ENCODE measurements at places on chromosomes 6 and 20. TPM values are rescaled to one million over a fixed set of nuclear protein-coding genes. Genes with fewer than 3 reads are reported as not detected.

The ASCC3 gene
- polyA plus RNA-seq = 13.6 TPM

The ZSCAN23 gene
- polyA plus RNA-seq = 6.8 TPM

The HDAC2 gene
- 138 TPM for polyA plus RNA-seq

The TRIM10 gene
- 0.48 TPM for polyA plus RNA-seq

The KDM1B gene
- 28.3 TPM for polyA plus RNA-seq

The SLC35D3 gene
- polyA plus RNA-seq = 0.06 TPM

The CITED2 gene
- 99.3 TPM for polyA plus RNA-seq

The RIMS1 gene
- polyA plus RNA-seq = 0.75 TPM

The ANKRD66 gene
- polyA plus RNA-seq = 0.39 TPM

The MAFB gene
- polyA plus RNA-seq = 8.9 TPM

The KHDC1L gene
- 0.54 TPM for polyA plus RNA-seq

The METTL24 gene
- 0.37 TPM for polyA plus RNA-seq

The SPEF1 gene
- polyA plus RNA-seq = 0.11 TPM

Data from forelimb muscle (tissue), 1 donor.